ENCODE measurements at places on chromosomes 2 and 18.

DNA sequence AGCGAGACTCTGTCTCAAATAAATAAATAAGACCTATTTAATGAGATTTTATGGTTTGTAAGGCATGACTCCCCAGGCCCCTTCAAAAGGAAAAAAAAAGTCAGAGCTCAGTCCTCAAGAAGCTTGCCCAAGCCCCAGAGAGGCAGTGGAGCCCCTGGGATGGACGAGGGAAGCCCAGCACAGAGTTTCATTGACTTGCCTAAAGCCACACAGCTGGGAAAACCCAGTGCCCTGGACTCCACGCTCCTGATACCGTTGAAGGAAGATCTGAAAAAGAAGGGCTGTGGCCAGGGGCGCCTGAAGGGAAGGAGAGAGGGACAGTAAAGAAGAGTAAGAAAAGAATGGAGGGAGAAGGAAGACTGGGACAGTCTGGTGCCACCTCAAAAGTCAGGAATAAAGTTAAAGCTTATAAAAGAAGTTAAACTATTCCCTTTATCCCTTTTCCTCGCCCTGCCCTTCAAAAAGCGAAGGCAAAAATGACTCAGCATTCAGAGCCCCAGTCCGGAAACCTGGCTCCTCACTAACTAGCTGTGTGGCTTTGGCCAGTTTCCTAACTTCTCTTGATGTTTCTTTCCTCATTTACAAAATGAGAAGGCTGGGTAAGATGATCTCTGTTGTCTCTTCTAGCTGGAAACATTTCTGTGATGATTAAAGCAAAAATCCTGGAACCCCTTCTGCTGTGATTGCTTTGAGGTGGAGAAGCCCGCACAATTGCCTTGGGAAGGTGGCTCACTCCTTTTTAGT is 46.7 kb downstream of the LYPD1 start:
- no peak for DNase-seq

- no peak for DNase-seq
Observed at GRCh38 chr2:122652670-122653069, 897.2 kb downstream of the TSN start.

DNA sequence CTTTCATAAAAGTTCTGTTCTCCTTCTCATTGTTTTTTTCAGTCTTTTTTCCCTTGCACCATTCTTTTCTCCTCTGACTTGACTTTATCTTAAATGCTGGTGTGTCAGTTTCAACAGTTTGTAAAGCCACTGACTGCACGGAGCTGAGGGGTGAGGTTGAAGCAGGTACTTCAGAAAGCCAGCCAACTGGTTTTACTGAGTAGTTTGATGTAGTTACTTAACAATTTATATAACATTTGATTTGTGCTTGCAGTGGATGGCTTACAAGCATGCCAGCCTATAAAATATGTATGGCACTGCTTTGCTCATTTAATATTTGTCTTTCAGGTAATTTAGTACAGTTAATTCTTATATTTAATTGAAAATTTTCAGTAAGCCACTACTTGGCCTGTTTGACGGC is 55.4 kb downstream of the FAM171B start:
- no peak for DNase-seq

DNA sequence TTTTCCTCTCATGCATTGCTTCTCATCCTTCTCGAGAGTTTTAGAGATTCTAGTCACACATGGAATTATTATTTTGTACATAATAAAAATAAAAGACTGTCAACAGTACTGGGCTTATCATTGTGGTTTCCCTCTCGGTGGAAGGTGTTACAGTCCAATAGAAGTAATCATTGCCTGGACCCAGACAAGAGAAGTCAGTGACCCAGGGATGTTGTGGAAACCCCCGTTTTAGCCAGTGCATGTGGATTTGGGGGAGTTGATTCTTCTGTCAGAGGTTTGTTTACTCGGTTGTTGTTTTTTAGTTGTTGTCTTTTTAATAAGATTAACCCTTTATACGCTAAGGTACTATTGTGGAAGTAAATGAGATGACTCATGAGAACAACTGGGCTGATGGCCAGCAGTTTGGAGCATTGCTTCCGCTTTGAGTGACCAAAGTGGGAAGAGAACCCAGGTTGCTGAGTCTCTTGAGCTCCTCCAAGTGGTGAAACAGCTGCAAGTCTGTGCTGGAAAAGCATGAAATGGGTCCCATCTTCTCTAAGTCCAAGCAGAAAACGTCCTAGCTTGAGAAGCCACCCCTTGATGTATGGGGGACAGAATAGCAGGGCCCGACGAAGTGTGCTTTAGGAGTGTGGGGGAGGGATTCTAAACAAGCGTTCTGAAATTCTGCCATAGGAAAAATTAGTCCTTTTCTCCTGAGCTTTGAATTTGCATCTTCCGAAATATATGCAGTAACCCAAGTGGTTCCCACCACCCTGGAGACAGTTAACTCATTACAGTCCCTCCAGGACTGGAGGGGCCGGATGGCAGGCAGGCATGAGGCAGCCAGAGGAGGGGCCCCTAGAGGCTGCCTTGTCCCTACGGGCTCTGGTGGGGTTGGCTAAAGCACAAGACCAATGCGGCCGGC is 61.8 kb upstream of the GPR45 start:
- peak; percentile 60 for DNase-seq

- no peak for DNase-seq
Observed at GRCh38 chr2:207395535-207396251, 134.1 kb upstream of the CREB1 start.

GRCh38 chr2:230600881-230601280 is 111.8 kb upstream of the CAB39 start:
- DNase-seq = no peak

DNA sequence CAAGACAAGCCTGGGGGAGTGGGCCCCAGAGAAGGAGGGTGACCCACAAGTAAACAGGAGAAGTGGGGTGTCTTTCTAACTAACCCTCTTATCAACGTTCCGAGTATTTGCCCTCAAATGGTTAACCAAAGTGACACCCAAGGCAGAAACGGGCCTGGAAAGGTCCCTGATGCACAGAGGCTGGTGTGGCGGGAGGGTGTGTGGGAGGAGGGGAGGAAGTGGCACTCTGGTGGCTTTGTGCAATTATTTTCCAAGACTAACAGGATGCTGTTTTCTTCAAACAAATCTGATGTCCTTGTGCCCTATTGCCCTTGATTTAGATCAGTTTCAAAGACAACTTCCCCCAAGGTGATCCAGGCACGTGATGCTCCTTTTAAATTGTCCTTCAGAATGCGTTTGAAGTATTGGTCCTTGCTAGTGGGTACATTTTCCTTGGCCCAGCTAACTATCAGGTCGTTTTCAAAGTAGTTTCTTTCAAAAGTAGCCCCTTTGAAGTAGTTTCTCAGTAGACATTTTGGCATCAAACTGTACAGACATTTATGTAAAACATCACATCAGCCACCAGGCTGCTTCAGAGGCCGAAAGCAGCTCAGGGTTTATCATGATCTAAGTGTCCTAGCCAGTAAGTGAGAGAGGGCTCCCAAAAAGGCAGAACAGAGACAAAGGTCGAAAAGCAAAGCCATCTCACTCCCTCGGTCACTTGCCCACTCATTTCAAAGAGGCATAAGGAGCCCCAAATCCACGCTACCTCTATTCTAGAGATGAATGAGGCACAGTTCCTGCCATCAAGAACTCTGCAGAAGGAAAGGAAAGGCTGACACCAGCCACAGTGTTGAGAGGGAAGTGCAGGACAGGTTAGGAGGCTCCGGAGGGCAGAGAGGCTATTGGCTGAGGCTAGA is 371.1 kb upstream of the ID2 start:
- no peak for DNase-seq

- peak; percentile 41 for DNase-seq
Observed at GRCh38 chr18:7566567-7567473, at the start of gene PTPRM. Gene PTPRM, plus strand, starts transcription at chr18:7567316. Its CDS starts 503 bp downstream, at chr18:7567819.

- DNase-seq = no peak
Observed at GRCh38 chr2:212402316-212402715, 136.3 kb downstream of the ERBB4 start.

GRCh38 chr2:42835577-42836371 is 43.4 kb upstream of the HAAO start:
- no peak for DNase-seq
